ENCODE measurements at places on chromosomes 12 and 14.

- DNase-seq = no peak
Measured at GRCh38 chr14:96584907-96585671, 82.9 kb downstream of the PAPOLA start.

- no peak for DNase-seq
Measured at GRCh38 chr12:2615665-2616402, 178.9 kb upstream of the FKBP4 start.

GRCh38 chr12:84508851-84509260 lies 403.7 kb downstream of the SLC6A15 start:
- no peak for DNase-seq

DNA sequence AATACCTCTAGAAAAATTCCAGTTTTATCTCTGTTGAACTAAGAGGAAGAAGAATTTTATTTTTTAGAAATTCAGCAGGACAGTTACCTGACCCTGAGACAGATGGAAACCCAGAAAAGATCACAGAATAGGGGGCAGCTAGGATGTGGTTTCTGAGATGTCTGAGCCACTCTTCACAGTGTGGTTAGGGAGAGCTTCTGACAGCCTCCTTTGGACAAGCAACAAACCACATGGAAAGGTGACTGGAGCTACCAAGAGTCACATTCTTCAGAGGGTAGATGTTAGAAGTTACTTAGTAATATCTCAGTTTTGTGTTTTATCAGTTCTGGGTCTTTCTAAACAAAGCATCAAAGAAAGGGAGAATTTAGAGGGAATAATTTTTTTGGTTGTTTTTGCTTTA lies 117.3 kb upstream of the NAP1L1 start:
- no peak for DNase-seq

- DNase-seq = no peak
Measured at GRCh38 chr14:68341411-68342212, 451.3 kb downstream of the ZFP36L1 start.

Data from T-helper 2 cell (primary cell).